ENCODE measurements at places on chromosomes 3 and 15.

DNA sequence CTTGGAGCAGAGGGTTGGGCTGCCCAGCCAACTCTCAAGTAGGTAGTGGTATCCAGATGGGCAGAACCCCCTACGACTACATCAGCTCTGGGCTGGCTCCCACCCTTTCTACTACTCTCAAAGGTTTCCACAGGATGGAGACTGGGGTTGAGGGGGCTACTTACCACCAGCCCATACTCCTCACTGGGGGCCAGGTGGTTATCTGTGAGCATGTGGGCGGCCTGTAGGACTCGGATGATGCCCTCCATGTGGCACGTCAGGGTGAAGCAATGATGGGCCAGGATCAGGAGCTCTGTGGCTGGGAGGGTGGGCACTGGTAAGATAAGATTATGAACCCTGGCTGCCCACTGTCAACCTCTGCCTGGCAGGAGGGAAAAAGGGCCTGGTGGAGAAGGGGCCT is 33.4 kb downstream of the EIF3J start:
- DNase-seq = no peak

DNA sequence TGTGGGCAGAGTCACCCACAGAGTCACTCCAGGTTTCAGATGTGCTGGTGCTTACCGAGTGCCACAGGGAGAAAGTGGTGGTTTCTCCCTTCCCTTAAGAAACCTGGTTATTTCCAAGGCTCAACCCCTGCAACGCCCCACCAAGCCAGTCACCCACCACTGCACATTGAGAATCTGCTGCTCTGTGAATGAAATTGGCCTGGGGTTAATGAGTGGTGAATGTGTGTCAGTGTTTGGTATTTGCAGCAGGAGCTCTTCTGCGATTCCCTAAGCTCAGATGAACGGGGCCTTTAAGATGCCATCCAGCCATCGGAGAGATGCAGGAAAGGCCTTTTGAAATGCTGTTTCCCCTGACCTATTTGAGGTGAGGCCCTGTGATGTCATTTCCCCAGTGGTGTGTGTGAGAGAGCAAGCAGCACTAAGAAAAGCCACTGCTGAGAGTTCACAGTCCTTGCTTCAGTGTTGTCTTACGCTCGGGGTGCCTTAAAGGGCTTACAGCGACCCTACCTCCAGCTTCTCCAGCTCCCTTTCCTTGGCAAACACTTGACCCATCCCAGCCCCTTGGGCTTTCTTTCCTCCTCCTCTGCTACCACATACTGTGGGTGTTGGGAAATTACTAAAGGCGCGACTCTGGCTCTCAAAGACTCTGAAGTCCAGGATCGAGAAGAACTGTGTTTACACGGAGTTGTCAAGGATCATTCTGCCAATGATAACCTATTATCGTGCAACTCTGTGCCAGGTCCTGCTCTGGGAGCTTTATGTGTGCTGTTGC is 68.9 kb downstream of the SMAD3 start:
- peak; percentile 29 for DNase-seq

GRCh38 chr3:170520996-170521395 is 64.9 kb downstream of the SLC7A14 start:
- no peak for DNase-seq

DNA sequence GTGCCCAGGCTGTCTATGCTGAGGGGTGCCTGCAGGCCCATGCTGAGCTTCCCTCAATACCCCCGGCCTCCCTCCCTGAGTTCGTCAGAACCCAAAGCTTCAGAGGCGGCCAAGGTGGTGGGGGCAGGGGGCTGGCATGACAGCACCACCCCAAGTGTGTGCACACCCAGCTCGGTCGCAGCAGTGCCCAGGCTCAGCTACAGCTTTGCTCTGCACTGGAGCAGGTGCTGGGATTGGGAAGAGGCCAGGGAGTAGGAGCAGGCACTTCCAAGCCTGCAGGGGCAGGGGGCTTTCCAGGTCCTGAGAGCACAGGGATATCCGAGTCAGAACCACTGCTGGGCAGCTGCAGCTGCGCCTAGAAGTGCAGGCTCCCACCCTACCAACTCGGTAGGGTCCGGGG is 283.9 kb downstream of the UBE2E2 start:
- no peak for DNase-seq

GRCh38 chr3:138849222-138849940 is 14.7 kb upstream of the PIK3CB start:
- DNase-seq = no peak

GRCh38 chr3:29408676-29409075 is 127.8 kb downstream of the RBMS3 start:
- DNase-seq = no peak

- no peak for DNase-seq
These were observed 8.4 kb downstream of the GATA2 start for GRCh38 chr3:128484404-128485281.

DNA sequence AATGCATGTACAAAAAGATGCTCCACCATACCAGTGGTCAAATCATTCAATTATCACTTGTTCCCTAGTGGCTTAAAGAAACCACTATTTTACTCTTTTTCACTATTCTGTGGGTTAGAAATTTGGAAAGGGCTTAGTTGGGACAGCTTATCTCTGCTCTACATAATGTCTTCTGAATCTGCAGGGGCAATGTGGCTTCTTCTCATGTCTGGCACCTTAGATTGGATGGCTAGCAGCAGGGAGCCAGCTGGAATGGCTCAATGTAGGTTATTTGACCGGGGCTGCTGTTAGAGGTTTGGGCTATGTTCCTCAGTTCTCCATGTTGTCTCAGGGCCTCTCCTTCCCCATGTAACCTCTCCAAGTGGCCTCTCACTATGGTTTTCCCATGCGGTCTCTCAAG is 57.5 kb upstream of the EPHB1 start:
- no peak for DNase-seq

GRCh38 chr15:101148881-101149664 is 102.8 kb downstream of the CHSY1 start:
- no peak for DNase-seq

DNA sequence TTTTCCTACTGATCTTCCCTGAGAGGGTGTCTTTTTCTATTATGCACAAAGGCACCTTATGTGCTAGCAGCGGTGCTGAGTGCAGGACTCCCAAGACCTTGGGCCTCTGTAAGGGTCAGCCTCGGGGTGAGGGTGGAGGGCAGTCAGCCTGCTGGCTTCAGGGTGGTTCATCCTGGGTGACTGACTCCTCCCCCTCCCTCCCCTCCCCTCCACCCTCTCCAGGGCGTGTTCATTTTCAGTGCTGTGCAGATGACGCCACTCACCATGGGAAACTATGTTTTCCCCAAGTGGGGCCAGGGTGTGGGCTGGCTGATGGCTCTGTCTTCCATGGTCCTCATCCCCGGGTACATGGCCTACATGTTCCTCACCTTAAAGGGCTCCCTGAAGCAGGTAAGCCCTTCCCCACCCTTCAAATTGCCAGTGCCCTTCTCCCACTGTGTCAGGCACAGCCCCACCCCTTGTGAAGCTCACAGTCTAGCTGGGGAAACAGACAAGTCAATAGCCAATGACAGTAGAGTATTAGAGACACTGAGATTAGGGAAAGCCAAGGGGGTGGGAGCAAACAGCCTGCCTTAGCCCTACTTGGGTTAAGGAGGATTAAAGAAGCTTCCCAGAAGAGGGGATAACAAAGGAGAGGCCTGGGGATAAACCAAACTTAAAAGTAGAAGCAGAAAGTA is 41.9 kb downstream of the SLC6A1 start:
- no peak for DNase-seq

DNA sequence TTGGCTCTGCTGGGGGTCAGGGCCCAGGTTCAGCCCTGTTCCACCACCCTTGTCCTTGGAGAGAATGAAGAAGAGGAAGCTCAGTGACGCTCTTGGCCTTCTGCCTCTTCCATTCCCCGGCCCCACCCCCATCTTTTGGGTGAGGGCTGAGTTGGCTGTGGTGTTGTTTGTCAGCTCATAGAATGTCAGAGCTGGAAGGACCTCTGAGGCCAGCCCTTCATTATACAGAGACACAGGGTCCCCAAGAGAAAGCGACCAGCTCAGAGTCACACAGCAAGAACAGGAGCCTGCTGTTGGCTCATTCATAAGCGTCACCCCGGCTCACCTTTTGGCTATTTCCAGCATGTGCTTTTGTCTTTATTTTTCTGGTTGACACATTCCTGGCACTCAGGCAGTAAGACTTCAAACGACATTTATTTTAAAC is 68.2 kb downstream of the AAGAB start:
- no peak for DNase-seq

GRCh38 chr3:25037049-25037547 is 391.0 kb upstream of the RARB start:
- no peak for DNase-seq

DNA sequence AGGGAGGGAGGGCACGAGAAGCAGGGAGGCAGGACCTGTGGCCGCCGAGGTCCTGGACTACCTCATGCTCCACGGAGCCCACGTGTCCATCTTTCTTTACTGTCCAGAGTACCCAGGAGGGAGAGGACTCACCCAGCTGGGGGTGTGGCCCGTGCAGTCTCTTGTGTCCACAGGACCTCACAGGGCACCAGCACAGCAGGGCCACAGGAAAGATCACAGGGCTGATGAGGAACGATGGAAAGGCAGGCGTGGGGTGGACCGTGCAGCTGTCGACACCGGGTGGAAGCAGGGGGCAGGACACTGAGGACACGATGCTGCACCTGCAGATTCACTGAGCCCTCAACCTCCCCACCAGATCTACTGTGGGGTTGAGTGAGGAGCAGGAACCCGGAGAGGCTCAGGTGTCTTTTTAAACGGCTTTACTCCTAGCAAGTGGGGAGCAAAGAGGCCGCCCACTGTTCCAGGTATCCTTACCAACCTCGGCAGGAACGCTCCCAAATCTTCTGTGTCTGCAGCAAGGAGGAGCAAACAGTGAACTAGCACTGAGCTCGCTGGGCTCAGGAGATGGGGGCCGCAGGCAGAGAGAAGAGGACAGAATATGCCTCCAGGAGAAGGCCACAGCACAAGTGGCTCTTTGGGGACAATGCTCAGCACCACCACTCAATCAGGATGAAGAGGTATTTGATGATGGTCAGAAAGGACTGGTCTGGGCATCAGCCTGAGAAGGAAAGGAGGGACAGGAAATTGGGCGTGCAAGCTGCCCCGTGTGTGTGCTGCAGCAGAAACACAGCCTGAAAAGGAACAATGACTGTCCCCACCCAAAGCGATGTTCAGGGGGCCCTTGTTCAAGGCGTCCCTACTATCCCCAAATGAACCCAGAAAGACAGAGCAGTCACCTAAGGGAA is 198.8 kb downstream of the XXYLT1 start:
- no peak for DNase-seq

DNA sequence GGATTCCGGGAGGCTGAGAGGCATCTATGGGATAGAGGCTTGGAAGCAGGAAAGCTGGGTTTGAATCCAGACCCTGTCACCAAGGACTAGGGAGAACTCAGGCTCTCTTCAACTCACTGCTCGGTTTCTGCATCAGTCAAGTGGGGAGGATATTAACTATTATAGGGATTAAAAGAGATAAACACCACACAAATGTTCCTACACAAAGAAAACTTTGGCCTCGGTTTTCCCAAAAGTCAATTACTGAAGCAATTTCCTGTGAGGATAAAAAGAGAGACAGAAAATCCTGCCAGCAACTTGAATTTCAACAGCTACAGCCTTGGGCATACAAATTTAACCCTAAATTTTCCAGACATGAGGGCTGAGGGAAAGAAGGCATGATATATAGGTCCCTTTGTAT is 36.0 kb downstream of the ITGB5 start:
- no peak for DNase-seq

- DNase-seq = no peak
These were observed 8.0 kb downstream of the CDAN1 start for GRCh38 chr15:42728972-42729371.

DNA sequence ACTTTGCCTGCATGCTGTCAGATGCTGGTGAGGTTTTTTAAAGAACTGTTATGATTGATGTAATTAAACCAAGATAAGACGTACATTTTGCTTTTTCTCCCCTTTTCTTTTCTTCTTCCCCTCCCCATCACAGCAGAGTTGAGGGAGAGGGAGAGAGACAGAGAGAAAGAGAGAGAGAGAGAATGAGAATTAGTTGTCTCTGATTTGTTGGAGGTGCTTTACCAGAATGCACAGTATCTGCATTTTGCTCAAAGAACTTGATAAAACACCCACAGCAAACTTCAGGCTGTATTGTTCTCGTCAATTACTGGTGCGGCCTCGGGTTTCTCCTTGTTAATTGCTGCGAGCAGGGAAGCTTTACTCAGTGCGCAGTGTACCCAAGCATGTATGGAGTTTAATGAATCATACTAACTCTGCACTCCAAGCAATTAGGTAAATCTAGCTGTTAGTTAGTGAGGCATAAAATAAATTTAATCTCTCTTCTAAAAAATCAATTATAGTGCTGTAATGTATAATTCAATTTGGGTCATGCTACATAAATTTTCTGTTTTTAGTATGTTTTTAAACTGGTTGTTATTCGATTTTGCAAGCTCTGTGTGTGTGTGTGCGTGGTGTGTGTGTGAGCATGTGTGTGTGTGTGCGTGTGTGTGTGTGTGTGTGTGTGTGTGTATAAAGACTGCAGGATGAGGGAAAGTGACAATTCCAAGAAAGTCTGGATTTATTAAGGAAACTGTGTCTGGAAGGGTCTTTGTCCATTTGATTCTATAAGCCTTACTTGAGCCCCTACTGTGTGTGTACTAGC is 273.4 kb downstream of the TLE3 start:
- DNase-seq = no peak

GRCh38 chr3:125374501-125374995 is 577 bp downstream of the ZNF148 start:
- no peak for DNase-seq

DNA sequence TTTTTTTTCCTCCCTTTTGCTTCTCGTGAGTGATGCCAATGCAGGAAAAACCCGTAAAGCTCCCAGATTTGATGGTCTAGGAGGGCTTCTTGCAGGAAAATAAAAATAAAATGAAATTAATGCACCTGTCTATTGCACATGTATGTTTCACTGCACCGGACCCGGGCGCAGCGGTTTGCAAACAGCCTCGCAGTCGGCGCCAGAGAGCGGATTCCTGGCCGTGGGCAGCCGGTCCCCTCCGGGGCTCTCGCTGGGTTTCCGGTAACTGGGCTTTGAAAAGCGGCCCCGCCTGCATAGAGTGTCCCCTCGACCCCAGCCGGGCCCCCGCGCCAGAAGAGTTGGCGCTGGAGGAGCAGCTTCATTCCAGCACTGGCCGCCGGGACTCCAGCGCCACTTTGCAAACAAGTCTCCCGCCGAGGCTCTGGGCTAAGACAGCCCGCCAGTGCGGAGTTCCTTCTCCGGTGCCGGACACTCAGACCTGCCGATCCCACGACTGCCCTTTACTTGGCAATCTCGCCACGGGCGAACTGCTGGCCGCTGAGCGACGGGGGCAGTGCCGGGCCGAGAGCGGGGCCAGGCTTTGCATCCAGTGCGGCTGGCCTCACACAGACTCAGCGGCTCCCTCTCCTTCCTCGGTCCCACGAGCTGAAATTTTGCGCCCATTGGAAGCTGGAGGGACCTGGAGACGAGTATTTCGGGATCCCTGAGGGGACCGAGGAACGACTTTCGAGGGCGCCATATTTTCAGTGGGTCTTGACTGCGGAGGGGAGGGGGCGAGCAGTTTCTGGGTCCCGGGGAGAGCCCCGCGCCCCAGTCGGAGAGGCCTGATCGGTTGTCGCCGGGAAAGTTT is 225.9 kb upstream of the C2CD4B start:
- no peak for DNase-seq
